Stimulated activated CD4-positive, alpha-beta T cell treated with anti-CD3 and anti-CD28 coated beads, Interleukin-4, amount 100 ng/mL, for 48 hours (primary cell): ENCODE measurements at places on chromosomes 6 and 20.

DNA sequence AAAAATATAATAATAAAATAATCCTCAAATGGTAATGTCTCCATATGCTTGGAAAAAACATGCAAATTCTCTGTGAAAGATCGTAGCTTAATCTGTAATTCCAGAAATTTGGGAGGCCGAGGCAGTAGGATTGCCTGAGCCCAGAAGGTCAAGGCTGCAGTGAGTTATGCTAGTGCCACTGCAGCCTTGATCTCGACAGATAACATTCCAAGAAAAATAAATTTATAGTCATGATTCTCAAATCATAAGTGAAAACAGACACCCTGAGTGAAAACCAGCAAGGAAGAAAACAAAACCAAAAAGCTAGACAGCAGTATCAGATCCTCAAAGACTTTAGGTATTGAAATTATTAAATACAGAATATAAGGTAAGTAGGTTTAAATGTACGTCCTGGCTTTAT lies 3.8 kb upstream of the MUC21 start:
- DNase-seq = no peak

DNA sequence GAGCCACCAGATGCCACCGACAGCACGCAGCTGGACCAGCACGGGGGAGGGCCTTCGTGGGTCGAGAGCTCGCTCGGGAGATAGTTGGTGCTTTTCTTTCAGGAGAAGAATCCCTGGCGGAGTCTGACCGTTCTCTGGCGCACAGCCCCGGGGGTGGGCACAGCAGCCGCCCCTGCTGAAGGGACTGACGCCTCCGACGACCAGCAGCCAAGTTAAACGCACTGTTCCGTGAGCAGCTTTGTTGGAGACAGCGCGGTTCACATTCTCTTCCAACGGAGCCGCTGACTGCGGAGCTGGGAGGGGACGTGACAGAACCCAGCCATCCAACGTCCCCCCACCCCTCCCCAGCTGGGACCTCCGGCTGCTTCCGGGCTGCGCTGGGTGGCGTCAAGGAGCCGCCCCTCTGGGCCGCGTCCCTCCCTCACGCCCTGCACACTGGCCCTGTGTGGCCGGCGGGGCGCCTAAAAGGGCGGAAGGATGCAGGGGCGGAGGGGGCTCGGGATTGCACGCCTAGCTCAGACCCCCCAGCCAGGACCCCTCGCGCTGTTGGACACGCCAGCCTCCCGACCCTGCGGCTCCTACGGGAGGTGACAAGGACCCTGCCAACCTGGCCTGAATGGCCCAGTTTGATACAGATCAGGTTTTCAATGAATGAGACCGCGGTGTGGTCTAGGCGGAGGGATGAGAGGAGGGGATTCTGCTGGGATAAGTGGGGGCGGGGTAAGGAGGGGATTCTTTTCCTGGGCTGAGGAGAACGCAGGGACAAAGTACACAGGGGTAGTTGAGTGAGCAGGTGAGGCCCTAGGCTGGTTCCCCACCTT lies 36.4 kb upstream of the KHDC1 start:
- no peak for DNase-seq

- DNase-seq = no peak
Observed at GRCh38 chr20:53354314-53354713, 239.3 kb downstream of the ZNF217 start.

DNA sequence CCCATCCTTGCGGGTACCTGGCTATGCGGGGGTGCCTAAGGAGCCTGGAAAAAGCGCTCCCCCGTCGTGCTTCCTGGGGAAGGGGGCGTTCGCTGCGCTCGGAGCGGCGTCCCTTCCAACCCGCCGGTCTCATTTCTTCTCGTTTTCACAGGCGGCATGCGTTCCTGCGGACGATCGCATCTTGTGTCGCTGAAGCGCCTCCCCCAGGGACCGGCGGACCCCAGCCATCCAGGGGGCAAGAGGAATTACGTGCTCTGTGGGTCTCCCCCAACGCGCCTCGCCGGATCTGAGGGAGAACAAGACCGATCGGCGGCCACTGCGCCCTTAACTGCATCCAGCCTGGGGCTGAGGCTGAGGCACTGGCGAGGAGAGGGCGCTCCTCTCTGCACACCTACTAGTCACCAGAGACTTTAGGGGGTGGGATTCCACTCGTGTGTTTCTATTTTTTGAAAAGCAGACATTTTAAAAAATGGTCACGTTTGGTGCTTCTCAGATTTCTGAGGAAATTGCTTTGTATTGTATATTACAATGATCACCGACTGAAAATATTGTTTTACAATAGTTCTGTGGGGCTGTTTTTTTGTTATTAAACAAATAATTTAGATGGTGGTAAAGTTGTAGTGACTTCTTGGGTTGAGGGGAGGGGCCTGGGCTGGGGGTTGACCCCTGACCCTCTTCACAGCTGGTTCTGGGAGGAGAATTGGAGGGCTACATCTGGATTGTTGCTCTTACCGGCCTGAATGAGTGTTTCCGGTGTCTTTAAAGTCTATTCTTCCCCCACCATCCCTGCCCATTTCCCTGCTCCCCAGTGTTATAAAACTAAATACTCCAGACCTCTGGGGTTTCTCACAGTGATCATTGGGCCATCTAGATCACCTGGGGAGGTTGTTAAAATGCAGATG lies 1.1 kb downstream of the ID1 start:
- DNase-seq = no peak

DNA sequence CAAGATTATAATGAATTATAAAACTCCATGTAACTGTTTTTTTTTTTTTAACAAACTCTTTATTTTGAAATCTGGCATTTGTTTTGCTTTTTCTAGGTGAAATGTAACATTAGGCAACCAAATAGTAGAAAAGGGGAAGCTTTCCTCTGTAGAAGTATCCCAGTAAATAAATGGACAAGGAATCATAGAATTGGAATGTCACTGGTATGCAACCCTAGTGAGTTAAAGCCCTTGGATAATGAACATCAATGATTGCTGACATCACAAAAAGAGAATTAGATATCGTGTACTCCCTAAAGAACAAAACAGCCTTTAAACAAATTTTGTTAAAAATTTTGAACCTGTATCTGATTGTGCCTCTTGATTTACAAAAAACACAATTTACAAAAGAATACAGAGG lies 93.9 kb upstream of the OGFRL1 start:
- DNase-seq = no peak

DNA sequence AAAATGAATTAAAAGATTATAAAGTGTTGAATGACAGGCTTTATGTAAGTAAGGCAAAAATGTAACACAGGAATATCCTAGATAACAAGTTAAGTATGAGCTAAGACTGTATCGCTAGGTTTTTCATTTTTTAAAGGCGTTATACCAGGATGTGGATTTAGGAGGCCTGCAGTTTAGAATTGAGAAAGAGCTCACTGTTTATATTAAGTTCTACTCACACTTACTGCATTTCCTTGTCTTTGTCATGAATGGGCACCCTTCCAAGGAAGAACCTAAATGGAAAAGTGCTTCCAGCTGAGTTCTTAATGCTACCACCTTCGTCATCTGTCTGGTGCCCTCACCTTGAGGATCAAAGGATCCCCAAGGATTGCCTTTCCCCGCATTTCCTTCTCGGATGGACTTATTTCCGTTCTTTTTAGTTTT lies 148.7 kb downstream of the SOX4 start:
- no peak for DNase-seq

GRCh38 chr6:159134701-159135364 lies 34.4 kb upstream of the FNDC1 start:
- peak; percentile 71 for DNase-seq

GRCh38 chr6:145367149-145367548 lies 368.2 kb downstream of the EPM2A start:
- no peak for DNase-seq

DNA sequence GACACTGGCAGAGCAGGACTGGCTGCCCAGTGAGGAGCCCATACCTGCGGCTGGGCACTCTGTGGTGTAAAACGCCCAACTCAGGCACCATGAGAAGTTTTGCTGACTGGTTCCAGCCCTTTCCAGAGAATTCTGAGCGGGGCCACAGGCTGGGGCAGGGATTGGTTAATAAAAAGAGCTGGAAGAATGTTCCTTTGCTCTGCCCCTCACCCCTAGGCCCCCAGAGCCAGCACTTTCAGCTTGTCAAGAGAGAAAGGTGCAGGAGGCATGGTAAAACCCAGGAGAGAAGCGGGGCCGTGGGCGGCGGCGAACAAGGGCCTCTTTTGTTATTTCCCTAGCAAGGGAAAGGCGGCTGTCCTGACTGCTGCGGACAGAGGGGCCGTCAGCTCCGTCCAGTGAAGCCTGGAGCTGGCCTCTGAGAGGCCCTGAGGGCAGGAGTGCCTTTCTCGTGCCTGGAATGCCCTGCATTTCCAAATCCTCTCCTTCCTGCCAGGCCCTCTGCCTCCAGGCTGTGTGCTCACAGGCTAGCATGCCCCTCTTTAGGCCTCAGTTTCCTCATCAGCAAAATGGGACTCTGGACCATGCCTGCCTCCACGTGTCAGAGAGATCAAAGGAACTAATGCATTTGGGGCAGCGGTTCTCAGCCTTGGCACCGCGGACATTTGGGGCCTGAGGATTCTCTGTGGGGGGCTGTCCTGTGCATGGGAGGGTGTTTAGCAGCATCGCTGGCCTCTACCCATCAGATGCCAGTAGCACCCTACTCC lies 12.9 kb downstream of the SLC13A3 start:
- DNase-seq = no peak

GRCh38 chr20:53922901-53923314 lies 147.5 kb downstream of the BCAS1 start:
- no peak for DNase-seq

DNA sequence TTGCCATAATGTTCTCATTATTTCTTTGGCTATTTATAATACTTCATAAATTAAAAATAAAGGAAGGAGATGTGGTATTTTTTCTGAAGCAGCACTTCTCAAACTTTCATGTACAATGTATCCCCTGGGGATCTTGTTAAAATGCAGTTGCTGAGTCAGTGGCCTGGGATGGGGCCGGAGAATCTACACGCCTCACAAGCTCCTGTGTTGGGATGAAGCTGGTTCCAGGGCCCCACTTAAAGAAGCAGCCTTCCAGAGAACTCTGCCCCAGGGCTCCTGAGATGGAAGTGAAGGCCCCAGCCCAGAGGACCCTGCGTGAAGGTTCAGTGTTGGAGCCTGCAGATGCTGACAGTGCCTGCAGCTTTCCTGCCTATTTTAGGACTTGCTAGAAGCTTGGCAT lies 40.1 kb upstream of the SLC23A2 start:
- DNase-seq = no peak

- peak; percentile 37 for DNase-seq
Observed at GRCh38 chr6:2738373-2738979, 12.2 kb downstream of the MYLK4 start.

GRCh38 chr20:18852318-18852717 lies 38.7 kb downstream of the SCP2D1 start:
- DNase-seq = no peak

DNA sequence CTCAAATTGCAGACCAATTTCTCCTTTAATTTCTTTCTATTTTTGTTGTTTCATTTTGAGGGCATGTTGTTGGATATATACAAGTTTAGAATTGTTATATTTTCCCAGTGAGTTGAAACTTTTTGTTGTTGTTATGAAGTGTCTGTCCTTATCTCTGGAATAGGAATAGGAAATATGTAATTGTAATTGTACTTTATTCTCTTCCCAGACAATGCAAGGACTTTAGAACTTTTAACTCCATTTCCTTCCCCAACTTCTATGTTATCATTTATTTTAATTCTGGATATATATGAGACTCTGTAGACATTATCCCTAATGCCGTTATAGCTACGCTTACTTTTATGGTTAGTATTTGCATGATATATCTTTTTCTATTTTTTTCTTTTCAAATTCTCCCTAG lies 12.4 kb downstream of the SERPINB1 start:
- DNase-seq = no peak

DNA sequence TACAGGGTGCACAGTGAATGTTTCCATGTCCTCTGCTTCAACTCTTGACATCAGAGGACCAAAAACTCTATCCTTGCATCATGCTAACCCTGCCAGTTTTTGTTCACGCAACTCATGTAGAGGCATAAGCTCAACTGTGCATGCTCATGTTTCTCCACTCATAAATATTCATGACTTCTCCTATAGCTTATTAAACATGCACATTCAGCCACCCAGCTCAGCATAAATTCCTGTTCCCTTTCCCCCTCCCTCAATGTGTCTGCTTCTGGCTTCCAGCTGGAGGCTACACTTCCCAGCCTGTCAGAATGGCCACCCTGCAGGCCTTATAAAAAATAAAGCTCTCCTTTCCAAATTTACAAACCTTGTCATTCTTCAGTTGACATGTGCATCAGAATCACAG lies 154.6 kb downstream of the KIF16B start:
- DNase-seq = no peak

DNA sequence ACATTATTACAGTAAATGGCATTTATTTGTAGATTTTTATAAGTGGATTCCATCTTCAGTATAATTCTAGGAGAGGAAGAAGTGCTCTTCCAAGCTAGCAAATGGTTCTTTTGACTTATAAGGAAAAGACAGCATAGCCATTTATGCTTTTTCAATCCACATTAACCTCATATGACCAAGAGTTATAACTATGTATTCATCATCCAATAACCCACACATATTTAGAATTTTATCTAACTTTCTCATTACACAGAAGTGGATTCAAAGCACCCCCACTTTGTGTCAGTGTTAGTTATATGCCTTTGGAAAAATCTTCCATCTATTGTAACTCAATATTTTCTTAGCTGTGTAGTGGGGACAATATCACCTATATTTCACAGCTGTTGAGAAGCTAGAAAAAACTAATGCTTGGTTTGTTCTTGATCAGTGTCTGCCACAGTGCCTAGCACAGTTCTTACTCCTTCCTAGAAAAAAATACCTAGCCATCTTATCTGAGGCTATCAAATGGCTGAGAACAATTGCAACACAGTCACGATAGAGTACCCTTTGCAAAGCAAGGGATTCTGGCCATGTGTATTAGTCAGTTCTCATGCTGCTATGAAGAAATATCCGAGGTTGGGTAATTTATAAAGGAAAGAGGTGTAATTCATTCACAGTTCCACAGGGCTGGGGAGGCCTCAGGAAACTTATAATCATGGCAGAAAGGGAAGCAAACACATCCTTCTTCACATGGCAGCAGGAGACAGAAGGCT lies 986.3 kb downstream of the TFAP2A start:
- DNase-seq = no peak

GRCh38 chr6:9136141-9136822 lies 700.9 kb upstream of the SLC35B3 start:
- DNase-seq = no peak

GRCh38 chr6:151502499-151502898 lies 8.7 kb downstream of the CCDC170 start:
- no peak for DNase-seq

DNA sequence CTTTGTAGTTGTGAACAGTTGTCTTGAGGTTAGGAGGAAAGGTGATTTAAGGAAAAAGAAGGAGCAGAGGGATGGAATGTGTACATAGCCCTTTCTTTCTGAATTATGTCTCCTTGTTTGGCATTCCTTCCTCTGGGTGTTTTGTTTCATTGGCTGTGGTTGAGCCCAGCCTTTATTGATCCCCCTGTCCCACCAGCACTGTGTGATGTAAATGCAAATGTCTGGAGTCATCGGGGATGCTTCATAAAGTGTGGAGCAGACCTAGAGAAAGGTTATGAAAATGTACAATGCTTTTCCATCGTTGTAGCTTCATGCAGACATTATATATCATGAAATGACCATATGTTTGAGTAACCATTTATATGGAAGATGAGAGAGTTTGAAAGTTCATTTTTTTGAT lies 164.5 kb downstream of the PLCB1 start:
- no peak for DNase-seq

GRCh38 chr6:33840048-33840926 lies 36.5 kb upstream of the MLN start:
- DNase-seq = peak; percentile 30
